ENCODE measurements at places on chromosomes 7 and 10. TPM values are rescaled to one million over a fixed set of nuclear protein-coding genes. Genes with fewer than 3 reads are reported as not detected.

Gene AMPH
- polyA plus RNA-seq, result 0.13 TPM

Gene TUBAL3
- polyA plus RNA-seq, result not detected

Gene CNPY1
- not detected for polyA plus RNA-seq

Gene MRLN
- not detected for polyA plus RNA-seq

Gene CPN1
- 30.4 TPM for polyA plus RNA-seq

Gene MYH16
- polyA plus RNA-seq, result not detected

Gene MYPN
- 0.03 TPM for polyA plus RNA-seq

Measured in liver (tissue), 10 donors.